ENCODE measurements at places on chromosomes 1 and 21.

GRCh38 chr1:19345391-19345790, 33.3 kb downstream of the SLC66A1 start:
- DNase-seq: no peak

- DNase-seq: no peak
Observed at GRCh38 chr1:173775578-173776226, 48.8 kb upstream of the DARS2 start.

DNA sequence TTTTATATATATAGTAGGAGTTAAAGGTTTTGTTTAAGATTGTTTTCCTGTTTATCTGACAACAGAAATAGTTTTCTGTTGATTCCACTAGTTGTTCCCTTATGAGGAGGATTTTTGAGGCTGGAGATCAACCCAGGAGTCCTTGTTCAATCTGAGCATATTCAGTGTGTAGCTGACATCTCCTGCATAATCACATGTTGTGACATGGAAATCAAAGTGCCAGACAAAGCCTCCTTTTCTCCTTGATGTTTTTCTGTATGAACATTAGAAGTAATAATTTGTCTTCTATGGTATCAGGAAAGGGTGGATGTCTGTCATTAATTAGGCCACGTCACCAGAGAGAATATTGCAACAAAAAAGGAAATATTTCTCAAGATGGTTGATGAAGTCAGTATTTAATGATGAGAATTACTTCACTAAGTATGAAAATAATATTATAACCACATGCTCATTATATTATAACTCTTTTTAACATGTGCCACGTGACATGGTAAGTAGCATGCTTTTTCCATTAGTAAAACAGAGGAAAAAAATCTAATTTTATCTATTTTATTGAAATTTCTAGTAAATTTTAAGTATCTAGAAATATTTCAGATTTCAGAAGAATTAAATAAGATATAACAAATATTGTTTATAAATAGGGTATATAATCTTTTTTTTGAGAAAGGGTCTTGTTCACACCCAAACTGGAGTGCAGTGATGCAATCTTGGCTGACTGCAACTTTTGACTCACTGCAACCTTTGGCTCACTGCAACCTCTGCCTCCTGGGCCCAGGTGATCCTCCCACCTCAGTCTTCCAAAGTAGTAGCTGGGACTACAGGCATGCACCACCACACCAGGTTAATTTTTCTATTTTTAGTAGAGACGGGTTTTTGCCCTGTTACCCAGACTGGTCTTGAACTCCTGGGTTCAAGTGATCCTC, 223.5 kb downstream of the HMCN1 start:
- no peak for DNase-seq

DNA sequence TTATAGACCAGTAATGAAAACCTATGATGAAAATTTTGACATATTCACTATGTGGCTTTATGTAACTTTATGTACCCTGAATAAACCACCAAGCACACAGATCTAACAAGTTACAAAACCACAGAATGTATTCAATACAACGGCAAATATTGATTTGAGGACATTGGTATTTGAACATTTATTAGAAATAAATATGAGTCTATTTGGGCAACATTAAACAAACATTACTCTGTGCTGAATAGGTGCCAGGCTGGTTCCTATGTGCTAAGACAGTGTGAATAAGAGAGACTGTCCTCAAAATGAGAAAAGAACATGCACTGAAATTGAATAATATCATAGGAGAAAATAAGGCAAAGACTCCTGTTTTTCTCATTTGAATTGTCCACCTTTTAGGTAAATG, 1341.2 kb downstream of the PLA2G4A start:
- no peak for DNase-seq

DNA sequence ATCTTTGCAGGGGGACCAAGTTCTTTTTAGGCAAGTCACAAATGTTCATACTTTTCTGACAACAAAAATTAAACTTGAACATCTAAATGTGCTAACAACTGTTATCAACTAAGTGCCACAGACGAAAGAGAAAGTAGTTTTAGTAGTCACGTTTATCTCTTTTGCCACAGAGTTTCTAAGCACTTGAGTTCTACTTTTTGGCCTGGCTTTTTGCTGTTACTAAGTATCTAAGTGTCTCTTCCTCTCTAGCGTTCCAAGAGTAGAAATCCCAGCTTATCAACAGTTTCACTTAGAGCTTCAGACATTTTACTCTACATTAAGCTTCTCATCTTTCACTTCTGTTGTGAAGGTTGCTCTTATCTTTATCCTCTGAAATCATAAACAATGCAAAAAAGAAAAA, 34.2 kb downstream of the GATAD2B start:
- no peak for DNase-seq

- no peak for DNase-seq
Observed at GRCh38 chr1:233448109-233448689, 120.7 kb downstream of the MAP3K21 start.

- DNase-seq: peak; percentile 49
Observed at GRCh38 chr1:66288048-66288447, 245.9 kb upstream of the SGIP1 start.

DNA sequence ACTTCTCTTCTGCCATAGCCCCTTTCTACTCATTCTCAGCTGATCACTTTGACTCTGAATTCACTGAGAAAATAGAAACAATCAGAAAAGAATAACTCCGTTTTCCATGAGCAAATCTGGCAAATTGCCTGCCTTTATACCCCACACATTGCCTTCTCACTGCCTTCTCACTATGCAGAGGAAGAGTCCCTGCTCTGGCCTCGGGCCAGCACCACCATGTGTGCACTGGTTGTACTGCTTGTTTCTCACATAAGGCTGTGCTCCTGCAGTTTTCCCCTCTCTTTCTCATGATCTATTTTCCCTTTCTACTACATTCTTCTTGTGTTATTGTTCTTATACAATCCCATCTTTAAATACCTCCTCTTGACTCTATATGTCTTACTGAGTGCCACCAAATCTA, 2.3 kb upstream of the HMGCS2 start:
- no peak for DNase-seq

DNA sequence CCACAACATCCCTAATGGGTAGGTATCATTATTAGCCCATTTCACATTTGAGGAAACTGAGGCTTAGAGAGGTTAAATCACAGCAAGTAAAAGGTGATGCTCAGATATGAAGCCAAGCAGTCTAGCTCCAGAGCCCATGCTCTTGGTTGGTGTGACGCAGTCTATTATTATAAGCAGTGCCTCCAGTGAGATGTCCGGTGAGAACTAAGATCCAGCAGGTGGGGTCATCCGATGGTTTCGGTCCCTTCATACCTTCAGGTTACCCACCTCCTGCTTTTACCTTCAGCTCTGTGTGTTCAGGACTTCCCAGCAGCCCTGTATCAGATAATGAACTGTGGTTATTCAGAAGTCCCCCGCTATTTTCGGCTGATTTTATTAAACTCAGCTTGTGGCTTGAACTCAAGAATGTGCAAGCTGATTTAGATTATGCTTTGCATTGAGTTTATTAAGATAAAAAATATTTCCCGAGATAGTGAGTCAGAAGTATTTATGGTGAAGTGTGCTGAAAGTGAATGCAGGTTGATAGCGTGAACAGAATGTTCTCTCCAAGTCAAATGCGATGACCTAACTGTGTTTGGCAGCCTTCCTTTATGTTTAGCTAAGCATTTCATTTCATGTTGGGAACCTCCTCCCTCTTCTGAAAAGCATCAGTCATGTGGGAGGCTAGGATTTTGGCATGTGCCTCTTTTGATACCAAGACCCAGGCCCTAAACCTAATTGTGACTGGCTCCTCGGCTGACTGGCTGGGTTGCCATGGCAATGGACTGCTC, 160.9 kb upstream of the UBE2U start:
- DNase-seq: no peak

DNA sequence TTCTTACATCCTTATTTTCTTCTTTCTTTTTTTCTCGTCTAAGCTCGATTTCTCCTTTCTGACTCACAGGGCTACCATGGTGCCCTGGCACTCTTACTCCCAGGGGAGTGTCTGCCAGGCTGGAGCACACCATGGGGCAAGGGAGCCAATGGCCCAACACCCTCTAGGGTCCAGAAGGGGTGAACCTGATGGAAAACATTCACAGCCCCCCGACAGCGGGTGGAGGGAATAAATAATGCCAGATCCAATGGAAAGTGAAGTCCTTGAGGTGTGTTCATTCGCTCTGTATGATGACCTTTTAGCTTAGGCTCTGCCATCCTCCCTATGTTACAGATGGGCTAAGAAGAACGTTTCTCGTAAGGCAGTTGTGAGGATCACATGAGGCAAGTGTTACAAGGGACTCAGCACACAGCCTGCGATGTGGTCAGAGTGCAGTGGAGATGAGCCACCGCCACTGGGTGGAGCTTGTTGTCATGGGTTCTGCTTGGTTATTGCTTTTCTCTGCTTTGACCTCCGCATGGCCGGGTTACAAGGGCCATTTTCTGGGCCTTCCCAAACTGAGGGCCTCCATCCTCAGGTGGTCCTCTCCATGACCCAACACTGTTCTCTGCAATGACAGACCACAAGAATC, 3.5 kb upstream of the FCMR start:
- DNase-seq: peak; percentile 80

DNA sequence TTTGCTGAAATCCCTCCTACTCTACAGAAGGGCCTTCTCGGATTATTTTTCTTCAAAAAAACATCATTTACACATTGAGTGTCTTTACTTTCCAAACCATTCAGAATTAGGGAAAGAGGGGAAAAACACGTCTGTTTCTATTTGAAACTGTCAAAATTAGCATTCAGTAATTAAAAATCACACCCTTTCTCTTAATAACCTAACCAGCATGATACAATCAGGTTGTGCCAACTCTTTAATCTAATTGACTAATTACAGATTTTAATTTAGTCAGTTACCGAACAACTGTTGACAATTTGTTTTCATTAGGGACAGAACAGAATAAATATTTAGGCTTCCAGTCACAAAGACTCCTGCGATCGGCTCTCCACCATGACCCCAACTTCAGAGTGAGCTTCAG, 18.8 kb downstream of the SSBP3 start:
- DNase-seq: no peak

DNA sequence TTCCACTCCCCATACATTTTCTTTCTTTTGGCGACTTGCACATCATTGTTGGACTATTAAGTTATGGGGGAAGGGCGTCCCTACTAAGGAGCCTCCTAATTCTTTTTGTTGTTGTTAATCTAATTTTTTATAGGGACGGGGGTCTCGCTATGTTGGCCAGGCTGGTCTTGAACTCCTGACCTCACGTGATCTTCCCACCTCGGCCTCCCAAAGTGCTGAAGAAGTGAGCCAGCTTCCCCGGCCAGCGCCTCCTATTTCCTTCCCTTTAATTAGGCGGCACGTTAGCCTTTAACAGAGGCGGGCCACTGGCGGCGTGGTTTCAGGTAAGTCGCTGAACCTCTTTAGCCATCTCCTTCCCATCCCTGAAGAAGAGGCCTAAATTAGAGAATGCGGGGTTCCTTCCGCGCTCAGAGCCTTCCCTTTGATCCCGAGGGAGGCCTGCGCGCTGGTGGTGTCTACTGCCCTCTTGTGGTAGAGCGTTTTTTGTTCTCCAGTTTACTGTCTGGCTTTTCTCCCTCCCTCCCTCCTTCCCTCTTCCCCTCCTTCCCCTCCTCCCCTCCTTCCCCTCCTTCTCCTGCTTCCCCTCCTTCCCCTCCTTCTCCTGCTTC, 38.1 kb downstream of the TNFRSF9 start:
- peak; percentile 71 for DNase-seq

GRCh38 chr1:52604063-52604770, 2.0 kb downstream of the GPX7 start:
- no peak for DNase-seq

DNA sequence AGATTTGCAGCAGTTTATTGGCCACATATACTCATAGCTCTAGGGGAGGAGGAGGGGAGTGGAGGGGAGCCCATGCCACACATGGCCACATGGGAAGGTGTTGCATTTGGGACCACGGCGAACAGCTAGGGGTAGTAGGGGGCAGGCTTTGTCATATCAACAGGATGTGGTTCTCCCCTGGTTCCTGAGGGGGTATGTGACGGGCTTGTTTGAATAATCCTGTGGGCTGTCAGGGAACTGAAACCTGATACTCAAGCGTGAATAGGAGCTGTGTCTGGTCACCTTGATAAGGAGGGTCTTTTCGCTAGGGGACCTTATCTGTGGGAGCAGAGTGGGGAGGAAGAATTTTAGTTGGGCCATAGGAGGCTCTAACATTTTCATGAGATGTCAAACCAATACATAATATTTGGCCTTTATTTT, 264.7 kb downstream of the CTH start:
- no peak for DNase-seq

- DNase-seq: peak; percentile 95
Observed at GRCh38 chr1:17125756-17126237, 6.5 kb upstream of the PADI2 start.

DNA sequence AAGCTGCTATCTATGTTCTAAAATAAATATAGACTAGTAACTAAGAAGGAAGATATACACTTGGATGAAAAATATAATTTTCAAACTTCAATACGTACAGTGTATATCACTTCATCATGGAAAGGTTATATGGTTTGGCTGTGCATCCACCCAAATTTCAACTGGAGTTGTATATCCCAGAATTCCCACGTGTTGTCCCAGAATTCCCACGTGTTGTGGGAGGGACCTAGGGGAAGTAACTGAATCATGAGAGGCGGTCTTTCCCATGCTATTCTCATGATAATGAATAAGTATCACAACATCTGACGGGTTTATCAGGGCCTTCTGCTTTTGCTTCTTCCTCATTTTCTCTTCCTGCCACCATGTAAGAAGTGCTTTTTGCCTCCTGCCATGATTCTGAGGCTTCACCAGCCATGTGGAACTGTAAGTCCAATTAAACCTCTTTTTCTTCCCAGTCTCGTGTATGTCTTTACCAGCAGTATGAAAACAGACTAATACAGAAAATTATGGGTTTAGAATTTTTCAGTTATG, 10.7 kb downstream of the NEGR1 start:
- no peak for DNase-seq

DNA sequence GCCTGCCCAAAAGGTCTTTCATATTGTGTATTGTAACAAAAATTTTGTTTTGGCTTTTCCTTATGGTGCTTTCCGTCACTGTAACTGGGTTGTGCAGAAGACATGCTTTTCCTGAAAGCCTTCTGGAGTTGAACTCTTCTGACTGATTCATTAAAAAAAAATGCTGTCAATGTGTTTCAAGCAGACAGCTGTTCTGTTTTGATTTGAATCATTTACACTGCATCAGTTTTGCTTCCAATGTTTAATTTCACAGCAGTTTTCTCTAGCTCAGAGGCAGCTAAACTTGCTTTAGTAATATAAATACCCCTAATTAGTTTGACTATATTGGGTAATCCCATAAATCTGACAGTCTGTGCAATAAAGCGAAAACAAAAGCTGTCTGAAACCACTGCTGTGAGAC, 7.9 kb downstream of the UTP11 start:
- no peak for DNase-seq

- DNase-seq: no peak
Observed at GRCh38 chr21:37542512-37542911, 175.9 kb downstream of the DYRK1A start.

GRCh38 chr1:168609741-168610510, 33.5 kb downstream of the XCL1 start:
- DNase-seq: no peak

- DNase-seq: no peak
Observed at GRCh38 chr1:59360170-59360569, 63.3 kb downstream of the FGGY start.

Data from stimulated activated CD8-positive, alpha-beta memory T cell treated with anti-CD3 and anti-CD28 coated beads, Interleukin-4, amount 100 ng/mL, for 48 hours (primary cell).